ENCODE measurements at places on chromosomes 16 and 17. TPM values are rescaled to one million over a fixed set of nuclear protein-coding genes. Genes with fewer than 3 reads are reported as not detected.

The RTN4RL1 gene
- 2.2 TPM for polyA plus RNA-seq

DNA sequence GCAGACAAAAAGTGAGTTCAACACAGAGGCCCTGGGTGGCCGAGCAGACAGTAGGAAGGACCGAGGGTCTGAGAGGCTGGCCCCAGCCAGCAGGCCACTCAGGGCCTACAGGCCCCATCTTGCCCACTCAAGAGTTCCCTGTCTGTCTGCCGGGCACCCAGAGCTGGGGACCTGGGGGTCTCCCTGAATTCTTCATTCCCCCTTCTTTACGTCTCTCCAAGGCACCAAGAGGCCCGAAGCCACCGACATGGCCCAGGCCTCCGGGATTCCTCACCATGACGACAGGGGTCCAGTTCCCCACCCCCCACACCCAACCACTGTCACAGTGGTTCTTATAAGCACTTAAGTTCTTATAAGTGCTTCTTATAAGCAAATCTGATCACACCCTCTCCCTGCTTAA lies 49.2 kb downstream of the NOS2 start:
- DNase-seq: no peak

GRCh38 chr17:63290351-63290750 lies 155.8 kb downstream of the CYB561 start:
- no peak for DNase-seq

DNA sequence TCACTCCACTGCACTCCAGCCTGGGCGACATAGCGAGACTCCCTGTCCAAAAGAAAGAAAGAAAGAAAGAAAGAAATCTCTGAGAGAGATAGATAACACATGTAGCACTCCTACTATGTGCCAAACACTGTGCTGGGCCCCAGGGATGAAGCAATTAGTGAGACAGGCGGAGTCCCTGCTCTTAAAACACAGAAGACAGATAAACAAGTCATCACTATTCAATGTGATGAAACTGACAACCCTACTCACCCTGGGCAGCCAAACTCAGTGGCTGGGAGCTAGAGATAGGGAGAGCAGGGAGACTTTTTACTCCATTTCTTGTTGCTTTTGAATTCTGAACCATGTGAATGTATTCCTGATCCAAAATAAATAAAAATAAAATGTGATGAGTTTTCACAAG lies 35.2 kb upstream of the GOSR2 start:
- no peak for DNase-seq

- DNase-seq: peak; percentile 48
Measured at GRCh38 chr17:30969989-30970830, 629 bp upstream of the RNF135 start.

DNA sequence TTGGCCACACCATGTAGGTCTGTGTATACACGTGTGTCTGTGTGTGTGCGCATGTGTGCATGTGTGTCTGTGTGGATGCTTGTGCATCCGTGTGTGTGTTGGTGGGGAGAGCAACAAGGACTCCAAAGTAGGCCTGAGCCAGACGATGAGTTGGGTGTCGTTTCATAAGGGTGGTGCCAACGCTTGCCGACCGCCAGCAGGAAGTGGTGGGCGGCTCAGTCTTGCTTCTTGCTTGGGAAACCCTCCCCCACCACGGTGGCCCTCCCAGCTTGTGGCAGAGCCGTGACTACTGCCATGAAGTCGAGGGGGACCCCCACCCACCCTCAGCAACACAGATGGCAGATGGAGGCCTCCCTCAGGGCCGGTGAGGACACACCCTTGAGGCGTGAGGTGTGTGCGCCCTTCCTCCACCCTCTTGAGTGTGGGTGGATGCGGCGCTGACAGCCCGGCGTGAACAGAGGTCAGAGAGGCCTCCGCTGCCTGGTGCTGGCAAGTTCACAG lies 17.5 kb downstream of the SBK1 start:
- no peak for DNase-seq

DNA sequence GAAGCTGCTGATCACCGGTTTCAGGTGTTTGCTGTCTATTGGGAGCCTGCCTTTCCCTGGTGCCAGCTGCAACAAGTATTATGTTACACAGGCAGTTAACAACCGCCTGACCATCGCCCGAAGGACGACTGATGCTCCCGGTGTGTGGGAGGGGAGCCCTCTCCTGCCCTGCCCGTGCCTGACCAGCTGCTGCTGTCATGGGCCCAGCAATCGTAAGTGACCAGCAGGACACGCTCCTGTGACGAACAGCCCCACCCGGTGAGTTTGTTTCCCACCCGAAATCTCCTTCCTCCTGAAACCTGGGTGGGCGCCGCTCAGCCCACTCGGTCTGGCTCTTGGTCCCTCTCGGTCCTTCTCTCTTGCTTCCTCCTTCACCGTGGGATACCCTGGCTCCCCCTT lies 17.9 kb upstream of the UBE2I start:
- DNase-seq: no peak

DNA sequence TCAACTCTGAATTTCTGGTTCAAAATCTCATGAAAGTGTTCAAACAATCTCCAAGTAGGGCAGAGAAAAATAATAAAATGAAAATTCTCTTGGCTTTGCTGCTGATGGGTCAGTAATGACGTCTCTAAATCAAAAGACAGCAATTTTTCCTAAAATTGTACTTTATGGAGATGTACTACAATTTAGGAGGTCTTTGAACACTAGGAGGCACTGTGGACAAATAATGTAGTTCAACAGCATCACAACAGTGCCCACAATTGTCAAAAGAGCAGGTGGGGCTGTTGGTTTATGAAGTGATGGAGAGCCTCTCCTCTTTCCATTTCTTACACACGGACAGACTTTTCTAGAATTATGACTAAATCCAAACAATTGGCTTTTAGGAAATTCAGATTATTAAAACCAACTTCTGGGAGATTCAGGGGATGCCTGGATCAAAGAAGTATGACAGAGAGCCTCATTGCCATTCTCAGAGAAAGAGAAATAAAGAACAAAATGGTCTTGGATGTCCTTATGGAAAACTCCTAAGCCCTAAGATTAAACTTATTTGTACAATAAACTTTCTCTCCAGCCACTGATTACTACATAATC lies 23.8 kb downstream of the EZH1 start:
- peak; percentile 68 for DNase-seq

The CIBAR2 gene
- 0.21 TPM for polyA plus RNA-seq

Measured in left renal cortex interstitium (tissue), 4 donors.